NCI-H345 (cell line): ENCODE measurements at places on chromosomes 11 and 22.

GRCh38 chr11:10076458-10077141 lies 217.4 kb downstream of the SBF2 start:
- no peak for DNase-seq

DNA sequence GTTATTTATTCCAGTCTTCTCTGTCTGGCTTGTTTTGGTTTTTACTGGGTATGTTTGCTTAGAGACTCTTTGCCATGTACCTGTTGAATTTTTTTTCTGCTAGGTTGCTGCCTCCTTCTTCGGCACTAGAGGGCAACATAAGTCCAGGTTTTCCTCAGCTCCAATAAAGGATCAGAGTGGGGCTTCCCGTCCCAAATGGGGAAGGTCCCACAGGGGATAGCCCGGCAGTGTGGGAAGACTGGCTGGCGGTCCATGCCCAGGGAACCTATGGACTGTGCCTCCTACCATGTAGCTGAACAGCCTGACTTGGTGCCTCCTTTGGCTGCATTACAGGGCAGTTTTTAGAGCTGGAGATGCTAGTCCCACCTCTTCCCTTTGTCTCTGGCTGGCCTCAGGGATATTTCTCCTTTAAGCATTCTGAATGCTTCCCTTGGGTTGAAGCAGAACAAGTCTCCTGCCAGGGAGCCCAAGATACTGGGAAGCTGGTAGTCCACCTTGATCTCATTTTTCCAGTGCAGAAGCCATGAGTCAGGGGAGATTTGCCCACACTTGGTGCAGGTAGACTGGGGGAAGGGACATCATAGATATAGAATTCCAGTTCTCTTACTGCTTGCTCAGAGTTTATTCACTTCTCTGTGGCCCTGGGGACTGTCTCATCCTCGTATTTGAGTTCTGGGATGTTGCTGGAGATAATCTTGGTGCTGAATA lies 60.2 kb downstream of the BRD1 start:
- peak; percentile 2 for DNase-seq

DNA sequence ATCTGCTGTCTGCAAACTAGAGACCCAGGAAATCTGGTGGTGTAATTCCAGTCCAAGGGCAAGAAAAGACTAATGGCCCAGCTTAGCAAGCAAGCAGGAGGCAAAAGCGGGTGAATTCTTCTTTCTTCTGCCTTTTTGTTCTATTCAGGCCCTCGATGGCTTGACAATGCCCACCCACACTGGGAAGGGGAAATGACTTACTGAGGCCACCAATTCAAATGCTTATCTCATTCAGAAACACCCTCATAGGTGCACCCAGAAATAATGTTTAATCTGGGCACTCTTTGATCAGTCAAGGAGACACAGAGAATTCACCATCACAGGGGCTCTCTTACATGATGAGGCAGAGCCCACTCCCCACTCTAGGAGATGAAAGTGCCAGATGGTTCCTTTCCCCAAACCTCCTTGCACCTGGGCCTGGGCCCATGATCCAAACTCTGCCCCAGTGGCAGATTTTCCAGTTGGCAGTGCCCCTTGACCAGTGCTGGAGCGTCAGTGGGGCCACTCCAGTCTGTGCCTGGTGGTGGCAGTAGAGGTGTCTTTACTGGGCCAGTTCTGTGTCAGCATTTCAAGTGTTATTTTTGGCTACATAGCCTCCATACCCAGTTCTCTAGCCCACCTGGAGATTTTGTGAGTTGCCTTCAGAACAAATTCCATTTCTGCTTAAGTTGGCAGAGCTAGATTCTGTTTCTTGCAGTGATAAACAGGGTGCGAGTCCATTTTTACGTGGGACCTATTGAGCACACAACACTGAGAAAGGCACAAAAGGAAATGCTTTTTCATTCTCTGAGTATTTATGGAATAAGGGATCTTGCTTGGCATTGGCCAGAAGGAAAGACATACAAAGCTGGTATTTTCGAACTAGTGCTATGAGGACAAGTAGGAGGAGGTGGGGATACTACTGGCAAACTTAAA lies 7.5 kb downstream of the ELMOD1 start:
- DNase-seq: no peak

- DNase-seq: no peak
These were observed 12.3 kb upstream of the SYT7 start for GRCh38 chr11:61593151-61593550.

DNA sequence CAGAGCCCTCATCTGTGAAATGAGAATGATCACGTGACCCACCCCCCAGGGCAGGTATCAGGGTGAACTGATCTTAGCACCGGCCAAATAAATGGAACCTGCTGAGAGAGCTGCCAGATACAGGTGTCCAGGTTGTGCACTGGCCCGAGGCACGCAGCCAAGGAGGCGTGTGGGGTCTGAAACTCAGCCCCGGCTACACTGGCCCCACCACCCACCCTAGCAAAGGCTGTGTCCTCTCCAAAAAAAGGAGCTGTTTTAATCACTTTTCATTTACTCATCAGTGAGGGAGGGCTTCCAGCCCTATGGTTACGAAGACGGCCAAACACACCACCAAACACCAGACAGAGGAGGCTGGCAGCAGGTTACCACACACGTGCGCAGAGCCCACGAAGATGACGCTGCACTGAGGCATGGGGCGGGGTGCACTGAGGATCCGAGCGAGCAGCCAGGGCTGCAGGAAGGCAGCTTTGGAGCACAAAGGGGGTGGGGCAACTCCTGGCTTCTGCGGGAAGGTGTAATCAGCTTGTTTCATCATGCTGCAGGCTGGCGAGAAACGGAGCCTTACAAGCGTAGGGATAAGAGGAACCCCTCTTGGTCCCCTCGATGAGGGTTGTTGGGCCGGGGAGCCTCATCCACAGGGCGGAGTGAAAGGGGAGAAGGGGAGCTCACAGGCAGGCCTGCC lies 19.5 kb upstream of the SLC22A12 start:
- no peak for DNase-seq

DNA sequence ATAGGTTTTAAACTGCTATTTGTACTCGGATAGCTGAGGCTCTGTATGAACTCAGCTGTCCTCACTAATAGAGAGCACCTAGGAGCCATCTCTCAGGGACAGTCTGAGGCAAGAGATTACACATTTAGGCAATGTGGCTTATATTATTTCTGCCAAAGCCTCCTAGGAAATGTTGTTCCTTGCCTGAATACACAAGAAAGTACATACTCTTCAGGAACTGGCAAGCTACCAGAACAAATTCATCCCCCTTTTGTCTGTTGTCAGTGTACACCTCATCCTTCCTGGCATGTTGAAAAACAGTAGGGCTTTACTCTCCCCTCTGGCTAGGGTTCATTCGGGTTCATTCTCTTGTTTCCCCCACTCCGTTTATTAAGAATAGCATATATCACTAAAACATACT lies 615.9 kb upstream of the FAT3 start:
- DNase-seq: peak; percentile 62

DNA sequence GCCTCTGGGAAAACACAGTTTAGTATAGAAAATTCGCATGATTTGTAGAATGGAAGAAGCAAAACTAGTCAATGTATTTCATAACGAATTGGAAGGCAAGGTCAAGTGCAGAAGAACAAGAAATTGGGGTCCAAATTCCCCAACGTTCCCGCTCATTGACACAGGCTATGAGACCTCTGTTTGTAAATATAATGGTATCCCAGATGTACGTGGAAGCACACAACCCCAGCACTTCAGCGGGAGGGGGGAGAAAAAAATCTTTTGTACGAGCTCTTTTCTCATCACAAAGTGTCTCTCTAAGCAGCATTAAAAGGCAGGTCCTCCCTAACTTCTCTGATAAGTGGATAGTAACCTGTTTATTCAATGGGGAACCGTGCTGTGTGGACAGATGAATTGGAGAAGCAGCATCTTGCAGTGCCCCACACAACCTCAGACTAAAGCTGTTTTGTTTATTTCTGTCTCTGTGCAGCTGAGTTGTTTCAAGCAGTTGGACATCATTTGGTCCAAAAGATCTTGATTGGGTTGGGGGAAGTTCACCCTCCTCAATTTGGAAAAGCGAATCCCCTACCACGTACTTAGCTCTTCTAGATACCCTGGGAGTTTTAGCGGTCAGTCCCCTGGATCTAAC lies 1.1 kb upstream of the GAB2 start:
- peak; percentile 11 for DNase-seq

DNA sequence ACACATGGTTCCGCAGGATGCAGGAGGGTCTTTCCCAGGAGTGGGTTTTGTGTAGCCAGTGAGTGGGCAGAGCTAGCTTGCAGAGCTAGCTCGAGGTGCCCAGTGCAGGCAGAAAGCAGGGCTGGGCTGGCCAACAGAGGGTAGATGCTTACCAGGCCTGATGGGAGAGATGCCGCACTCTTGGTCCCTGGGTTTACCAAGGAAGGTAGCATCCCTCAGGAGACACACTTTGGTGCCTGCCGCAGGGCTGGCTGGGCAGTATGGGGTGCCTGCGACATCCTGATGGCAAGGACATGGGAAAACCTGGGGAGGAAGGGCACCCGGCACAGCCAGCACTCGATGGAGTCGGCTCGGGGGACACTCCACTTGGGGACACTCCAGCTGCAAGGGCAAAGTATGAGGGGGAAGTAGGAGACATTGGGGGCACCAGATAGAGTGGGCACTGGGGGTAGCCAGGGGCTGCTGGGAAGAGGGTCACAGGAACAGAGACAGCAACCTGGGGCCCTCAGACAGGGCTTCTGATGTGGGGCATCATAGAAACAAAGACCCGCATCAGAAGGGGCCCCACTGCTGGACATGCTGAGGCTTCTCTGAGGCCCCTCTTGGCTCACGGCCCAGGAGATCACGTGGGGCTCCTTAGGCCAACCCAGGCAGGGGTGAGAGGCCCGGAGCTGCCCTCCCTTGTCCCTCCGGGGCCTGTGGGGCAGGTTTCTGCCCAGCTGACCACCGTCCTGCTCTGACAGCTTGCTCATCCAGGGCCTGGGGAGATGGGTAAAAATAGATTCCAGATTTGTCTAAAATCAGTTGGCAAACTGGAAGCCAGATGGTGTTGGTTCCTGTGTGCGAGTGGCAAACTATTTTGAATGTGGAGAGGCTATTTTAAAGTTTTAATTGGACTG lies 89.8 kb downstream of the MORC2 start:
- DNase-seq: no peak

- DNase-seq: no peak
These were observed 177.8 kb downstream of the FAM76B start for GRCh38 chr11:95611827-95612226.
